ENCODE measurements at places on chromosomes 5 and 9.

DNA sequence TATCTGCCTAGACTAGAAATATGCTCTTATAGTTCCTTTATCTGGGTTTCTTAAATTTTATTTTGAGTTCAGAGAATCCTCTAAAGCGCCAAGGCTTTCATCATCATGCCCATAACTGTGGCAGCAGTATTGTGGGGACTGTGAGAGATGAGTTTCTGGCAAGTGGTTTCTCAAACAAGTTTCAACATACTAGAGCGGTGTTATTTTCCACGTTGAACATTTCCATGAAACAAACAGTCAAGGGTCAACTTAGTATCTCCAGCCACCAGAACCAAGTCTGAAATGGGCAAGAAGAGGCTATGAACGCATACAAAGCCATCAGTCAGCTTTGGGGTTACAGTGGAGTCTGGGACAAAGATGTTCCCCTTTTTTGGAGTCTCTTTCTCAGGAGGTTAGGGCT is 40.3 kb downstream of the SERINC5 start:
- no peak for DNase-seq

DNA sequence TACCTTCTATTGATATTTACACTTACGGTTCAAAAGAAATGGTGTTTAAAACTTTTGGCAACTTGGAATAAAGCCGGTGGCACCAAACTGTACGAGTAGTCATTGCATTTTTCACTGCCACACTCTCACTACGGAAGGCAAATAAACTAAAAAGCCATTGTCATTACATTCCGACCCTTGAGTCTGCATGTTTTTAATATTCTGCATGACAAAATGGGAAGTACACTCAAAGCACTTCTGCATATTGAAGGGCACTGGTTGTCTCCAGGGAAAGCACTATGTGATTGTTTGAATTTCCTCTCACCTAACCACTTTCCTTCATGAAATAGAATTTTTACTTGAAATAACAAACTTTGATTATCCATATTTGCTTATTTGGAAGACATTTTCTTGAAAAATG is 426.3 kb downstream of the CETN3 start:
- no peak for DNase-seq

DNA sequence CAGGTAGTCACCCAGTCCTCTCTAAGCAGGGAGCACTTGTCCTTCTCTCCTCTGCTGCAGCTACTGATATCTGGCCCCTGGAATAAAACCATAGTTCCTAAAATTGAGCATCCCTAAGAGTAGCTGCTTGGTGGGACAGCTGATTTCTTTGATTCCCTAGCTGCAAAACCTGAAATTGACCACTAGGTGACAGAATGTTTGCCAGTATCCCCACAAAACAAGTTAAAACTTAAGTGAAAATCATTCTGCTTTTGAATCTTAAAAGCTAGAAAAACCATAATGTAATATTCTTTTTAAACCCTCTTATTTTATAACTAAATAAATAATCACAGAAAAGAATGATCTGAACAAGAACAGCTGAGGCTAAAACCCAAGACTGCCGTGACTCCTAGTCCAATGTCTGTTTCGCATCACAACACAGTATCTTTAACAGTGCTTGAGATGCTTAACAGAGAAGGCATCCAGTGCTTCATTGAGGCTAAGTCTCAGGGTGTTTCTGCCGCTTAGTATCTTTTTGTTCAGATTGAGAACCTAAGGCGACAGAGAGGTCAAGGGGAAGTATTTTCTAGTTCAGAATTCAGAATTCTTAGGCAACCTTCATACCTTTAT is 24.4 kb upstream of the TAL2 start:
- DNase-seq: peak; percentile 12

- no peak for DNase-seq
Observed at GRCh38 chr5:176738637-176739250, 71.6 kb upstream of the UNC5A start.

GRCh38 chr9:121268851-121269641 is 1.1 kb downstream of the GSN start:
- DNase-seq: peak; percentile 69

GRCh38 chr9:3794635-3795034 is 268.8 kb upstream of the RFX3 start:
- DNase-seq: no peak

DNA sequence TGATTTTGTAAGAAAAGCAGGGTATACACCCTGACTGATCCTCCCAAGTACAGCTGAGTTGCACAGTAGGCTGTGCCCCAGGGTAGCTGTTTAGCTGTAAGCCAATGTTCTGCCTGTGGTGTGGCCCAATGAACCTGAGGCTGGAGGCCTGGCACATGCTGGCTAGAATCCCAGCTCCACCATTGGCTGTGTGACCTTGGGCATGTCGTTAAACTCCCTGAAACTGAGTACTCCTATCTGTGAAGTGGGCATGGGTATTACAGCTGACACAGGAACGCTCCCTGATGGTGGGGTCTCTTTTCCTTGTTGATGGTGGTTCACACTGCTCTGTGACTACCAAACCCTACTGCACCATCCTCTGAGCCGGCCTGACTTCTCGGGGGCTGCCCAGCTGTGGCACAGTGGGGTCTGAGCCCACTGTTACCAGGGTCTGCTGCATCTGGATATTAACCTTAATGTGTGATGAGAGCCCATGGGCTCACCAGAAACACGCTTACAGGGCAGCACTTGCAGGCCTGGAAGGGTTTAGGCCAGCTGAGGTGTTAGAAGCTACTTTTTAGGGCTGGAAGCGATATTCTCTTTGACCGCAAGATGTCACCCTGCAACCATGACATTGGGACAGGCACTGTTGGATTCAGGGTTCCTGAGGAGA is 7.0 kb upstream of the GADD45G start:
- peak; percentile 22 for DNase-seq

DNA sequence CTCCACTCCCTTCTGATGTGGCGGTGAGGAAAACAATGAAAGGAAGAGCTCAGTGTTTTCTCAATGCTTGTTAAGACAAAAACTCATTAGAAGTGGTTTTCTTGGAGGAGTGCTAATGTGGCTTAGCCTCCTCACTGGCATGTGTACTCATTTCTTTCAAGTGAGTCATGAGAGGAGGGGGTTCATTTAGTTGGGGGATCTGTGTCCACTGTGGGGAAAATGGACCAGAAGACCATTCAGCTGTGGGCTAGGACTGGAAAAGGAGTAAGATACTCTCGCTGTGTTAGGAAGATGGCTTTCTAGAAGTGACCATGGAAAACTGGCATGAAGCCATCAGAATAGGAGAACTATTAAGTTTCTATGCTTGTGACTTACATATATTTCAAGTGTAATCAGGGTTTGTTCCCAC is 23.5 kb downstream of the KLF9 start:
- DNase-seq: no peak

GRCh38 chr9:21801683-21802417 is 586 bp upstream of the MTAP start:
- DNase-seq: peak; percentile 93

DNA sequence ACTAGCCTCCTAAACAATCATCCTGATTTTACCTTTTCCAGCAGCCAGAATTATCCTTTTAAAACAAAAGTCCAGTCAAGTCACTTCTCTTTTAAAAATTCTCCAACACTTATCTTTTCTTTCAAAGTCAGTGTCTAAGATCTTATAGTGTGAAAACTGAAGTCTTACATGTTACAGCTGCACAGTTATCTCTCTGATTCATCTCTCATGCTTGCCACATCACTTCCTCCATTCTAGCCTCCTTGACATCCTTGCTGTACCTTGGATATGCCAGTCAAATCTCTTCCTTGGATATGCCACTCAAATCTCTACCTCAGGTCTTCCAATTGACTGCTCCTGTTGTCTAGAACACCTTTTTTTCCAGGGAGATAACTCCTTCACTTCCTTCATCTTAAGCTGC is 361.7 kb upstream of the FTMT start:
- no peak for DNase-seq

Data from T47D (cell line).